Glutamatergic neuron (in vitro differentiated cells): ENCODE measurements at places on chromosomes 2 and 18. TPM values are rescaled to one million over a fixed set of nuclear protein-coding genes. Genes with fewer than 3 reads are reported as not detected.

GRCh38 chr2:233130024-233130423 lies 69.9 kb downstream of the INPP5D start:
- H3K4me1 ChIP-seq, result no peaks in the 10 kb centered on the region
- peaks cover 5% of the 10 kb centered on the region for H3K27me3 ChIP-seq
- H3K36me3 ChIP-seq, result peaks cover 6% of the 10 kb centered on the region
- DNase-seq, result no peak
- no peak overlapping the region for H3K4me3 ChIP-seq

The INPP5D gene
- total RNA-seq, result 2.2 TPM

The ALPI gene
- total RNA-seq, result not detected

DNA sequence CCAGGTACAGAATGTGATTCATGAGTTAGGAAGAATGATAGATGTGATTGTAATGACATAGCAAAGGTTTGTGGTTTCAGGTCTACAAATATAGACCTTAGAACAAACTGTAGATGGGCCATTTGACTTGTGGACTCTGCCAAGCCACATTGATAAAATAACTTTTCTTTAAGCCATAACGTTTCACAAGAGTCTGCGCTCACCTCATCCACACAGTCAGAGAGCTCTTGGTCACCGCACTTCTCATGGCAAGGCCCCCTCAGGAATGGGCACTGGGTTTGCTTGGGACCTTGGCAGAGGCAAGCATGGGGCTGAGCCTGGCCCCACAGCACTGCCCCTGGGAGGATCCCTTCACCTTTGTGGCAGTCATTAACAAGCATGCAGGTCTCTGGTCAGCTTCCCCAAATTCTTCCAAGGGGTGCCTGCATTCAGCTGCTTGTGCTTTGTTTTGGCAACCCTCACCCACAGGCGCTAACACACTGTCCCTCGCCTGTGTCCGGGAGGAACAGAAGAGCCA lies 14.0 kb downstream of the ARMC9 start:
- DNase-seq, result no peak
- H3K36me3 ChIP-seq, result no peaks in the 10 kb centered on the region
- no peaks in the 10 kb centered on the region for H3K27me3 ChIP-seq
- no peak overlapping the region for H3K4me3 ChIP-seq
- H3K4me1 ChIP-seq, result no peaks in the 10 kb centered on the region

- no peak for DNase-seq
- no peak overlapping the region for H3K4me3 ChIP-seq
- H3K4me1 ChIP-seq, result no peaks in the 10 kb centered on the region
- H3K27ac ChIP-seq, result no peak overlapping the region
- H3K36me3 ChIP-seq, result no peaks in the 10 kb centered on the region
- H3K27me3 ChIP-seq, result no peaks in the 10 kb centered on the region
These were observed 41.6 kb upstream of the SPAG16 start for GRCh38 chr2:213242653-213243052.

The UGT1A3 gene
- not detected for total RNA-seq

The PJVK gene
- 2.0 TPM for total RNA-seq

GRCh38 chr2:184416146-184416913 lies 182.0 kb upstream of the ZNF804A start:
- H3K4me1 ChIP-seq, result no peaks in the 10 kb centered on the region
- H3K27ac ChIP-seq, result no peak overlapping the region
- no peak overlapping the region for H3K4me3 ChIP-seq
- no peaks in the 10 kb centered on the region for H3K36me3 ChIP-seq

The RAX gene
- not detected for total RNA-seq

DNA sequence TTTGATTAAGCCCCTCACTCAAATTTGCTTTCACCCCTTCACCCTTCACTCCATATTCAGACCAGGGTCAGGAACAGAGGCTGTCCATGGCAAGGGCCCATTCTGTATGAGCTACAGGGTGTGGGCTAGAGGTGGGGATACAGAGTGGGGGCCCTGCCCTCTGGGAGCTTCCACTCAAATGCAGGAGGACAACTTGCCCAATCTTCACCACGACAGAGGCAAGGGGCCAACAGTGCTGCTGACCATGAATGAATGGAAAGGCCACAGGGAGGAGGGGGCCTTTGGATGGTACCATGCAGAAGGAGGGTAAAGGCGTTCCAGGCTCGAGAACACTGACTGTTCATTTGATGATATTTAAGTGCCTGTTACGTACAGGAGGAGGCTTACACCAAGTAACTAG lies 22.8 kb downstream of the ADRA2B start:
- DNase-seq, result no peak
- H3K4me1 ChIP-seq, result peaks cover 12% of the 10 kb centered on the region
- H3K27me3 ChIP-seq, result peaks cover 8% of the 10 kb centered on the region
- no peak overlapping the region for H3K27ac ChIP-seq
- peaks cover 11% of the 10 kb centered on the region for H3K36me3 ChIP-seq

GRCh38 chr2:70826696-70827350 lies 6.4 kb upstream of the CLEC4F start:
- no peak overlapping the region for H3K4me3 ChIP-seq
- DNase-seq, result no peak
- peaks cover 4% of the 10 kb centered on the region for H3K4me1 ChIP-seq
- peaks cover 11% of the 10 kb centered on the region for H3K27me3 ChIP-seq
- H3K36me3 ChIP-seq, result peaks cover 12% of the 10 kb centered on the region
- H3K27ac ChIP-seq, result peak overlapping the region; percentile 2

The TMEM198 gene
- total RNA-seq, result 40.9 TPM

The CNDP1 gene
- total RNA-seq, result 0.27 TPM

The APLF gene
- total RNA-seq, result 4.4 TPM

- peaks cover 5% of the 10 kb centered on the region for H3K4me1 ChIP-seq
- H3K27ac ChIP-seq, result no peak overlapping the region
- peaks cover 6% of the 10 kb centered on the region for H3K27me3 ChIP-seq
- H3K36me3 ChIP-seq, result no peaks in the 10 kb centered on the region
These were observed 36.2 kb upstream of the IGFBP2 start for GRCh38 chr2:216596980-216597509.

The HRH4 gene
- not detected for total RNA-seq

DNA sequence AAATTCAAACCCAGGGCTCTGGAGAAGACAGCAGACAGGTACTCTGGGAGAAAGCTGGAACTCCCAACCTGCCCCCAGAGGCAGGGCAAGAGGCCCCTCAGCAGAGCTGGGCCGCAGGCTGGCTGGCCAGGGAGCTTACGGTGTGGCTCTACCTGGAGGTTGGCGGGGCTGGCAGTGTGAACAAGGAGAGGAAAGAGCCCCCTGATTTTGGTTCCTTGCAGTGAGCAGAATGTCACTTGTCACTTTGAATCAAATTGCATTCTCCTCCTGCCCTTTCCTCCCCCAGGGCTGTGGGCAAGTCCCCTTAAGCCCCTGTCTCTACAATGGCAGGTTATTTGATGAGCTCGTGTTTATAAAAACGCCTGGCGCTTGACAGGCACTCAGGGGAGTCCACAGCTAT lies 32.6 kb downstream of the MYO7B start:
- peaks cover 4% of the 10 kb centered on the region for H3K4me1 ChIP-seq
- DNase-seq, result no peak
- H3K27ac ChIP-seq, result no peak overlapping the region
- H3K36me3 ChIP-seq, result no peaks in the 10 kb centered on the region
- H3K27me3 ChIP-seq, result peaks cover 6% of the 10 kb centered on the region
- H3K4me3 ChIP-seq, result no peak overlapping the region

DNA sequence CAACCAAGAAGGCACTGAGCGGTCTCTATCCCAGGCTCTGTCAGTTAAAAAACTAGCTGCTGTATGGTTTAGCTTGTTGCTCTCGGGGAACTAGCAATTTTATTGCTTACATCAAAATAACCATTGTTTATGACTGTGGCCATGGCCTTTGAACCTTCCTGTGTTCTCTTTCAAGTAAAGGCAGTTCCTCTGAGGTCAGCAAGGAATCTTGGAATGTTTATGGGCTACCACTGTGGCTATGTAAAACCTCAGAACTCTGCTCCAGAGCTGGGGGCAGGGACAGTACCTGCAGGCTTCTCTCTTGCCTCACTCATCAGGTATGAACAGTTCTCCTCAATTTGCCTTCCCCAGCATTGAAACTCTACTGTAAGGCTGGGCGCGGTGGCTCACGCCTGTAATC lies 416.0 kb upstream of the NETO1 start:
- H3K27ac ChIP-seq, result no peak overlapping the region
- no peaks in the 10 kb centered on the region for H3K4me1 ChIP-seq
- H3K36me3 ChIP-seq, result no peaks in the 10 kb centered on the region
- no peak overlapping the region for H3K4me3 ChIP-seq

- no peak overlapping the region for H3K4me3 ChIP-seq
- H3K4me1 ChIP-seq, result peaks cover 16% of the 10 kb centered on the region
- DNase-seq, result no peak
- H3K27ac ChIP-seq, result no peak overlapping the region
- H3K27me3 ChIP-seq, result peaks cover 5% of the 10 kb centered on the region
These were observed 149.4 kb upstream of the SLC1A4 start for GRCh38 chr2:64839844-64840243.

DNA sequence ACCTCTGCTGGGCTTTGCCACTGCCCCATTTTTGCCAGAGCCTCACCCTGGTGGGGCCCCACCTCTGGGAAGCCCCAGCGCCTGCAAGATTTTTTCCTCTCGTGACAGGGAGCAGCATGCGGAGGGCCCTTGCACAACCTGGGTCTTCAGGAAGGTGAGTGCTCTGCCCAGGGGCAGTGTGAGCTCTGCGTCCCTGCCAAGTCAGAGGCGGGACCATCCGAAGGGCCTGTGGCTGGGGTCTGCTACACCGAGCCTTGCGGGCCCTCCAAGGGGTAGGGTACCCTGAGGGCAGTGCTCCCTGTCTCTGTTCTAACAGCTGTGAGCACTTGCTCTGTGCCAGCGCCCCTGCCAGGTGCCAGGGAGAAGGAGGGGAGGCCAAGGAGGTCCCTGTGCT lies 5.8 kb upstream of the ODC1 start:
- peaks cover 2% of the 10 kb centered on the region for H3K27me3 ChIP-seq
- no peak overlapping the region for H3K4me3 ChIP-seq
- H3K4me1 ChIP-seq, result peaks cover 9% of the 10 kb centered on the region
- H3K27ac ChIP-seq, result no peak overlapping the region
- no peak for DNase-seq

GRCh38 chr2:204279819-204280218 lies 265.5 kb upstream of the PARD3B start:
- H3K36me3 ChIP-seq, result no peaks in the 10 kb centered on the region
- H3K27ac ChIP-seq, result no peak overlapping the region
- H3K27me3 ChIP-seq, result no peaks in the 10 kb centered on the region
- DNase-seq, result no peak
- H3K4me1 ChIP-seq, result peaks cover 6% of the 10 kb centered on the region
- no peak overlapping the region for H3K4me3 ChIP-seq

The CRACDL gene
- 2.1 TPM for total RNA-seq

The CGREF1 gene
- 1.3 TPM for total RNA-seq

The HOXD13 gene
- total RNA-seq, result 0.17 TPM

The CD28 gene
- not detected for total RNA-seq

GRCh38 chr2:165903406-165903805 lies 50.2 kb downstream of the TTC21B start:
- no peaks in the 10 kb centered on the region for H3K27me3 ChIP-seq
- no peaks in the 10 kb centered on the region for H3K36me3 ChIP-seq

DNA sequence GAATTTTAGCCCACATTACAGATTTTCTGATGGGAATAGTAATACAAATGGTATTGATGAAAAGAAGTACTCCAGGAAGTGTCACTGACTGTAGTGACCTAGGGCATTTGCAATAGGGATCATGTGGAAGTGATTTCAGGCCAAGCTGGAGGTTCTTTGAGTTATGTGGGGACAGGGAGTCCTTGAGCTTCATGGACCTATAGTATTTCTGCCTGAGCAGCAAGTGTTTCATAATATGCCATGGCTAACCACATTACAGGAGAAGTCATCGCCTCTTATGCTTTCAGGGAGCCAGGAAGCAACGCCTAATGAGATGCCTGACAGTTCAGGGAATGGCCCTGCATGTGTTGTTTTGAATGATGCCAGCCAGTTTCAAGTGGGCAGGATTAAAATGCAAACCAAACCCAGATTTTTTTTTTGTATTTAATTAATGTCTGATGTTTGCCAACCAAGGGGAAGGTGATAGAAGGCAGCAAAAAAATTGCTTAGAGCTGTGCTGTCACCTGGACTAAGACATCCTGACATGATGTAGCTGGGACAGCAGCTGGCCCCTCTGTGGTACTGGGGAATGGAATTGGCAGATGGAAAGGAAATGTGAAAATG lies 109.5 kb downstream of the RAPGEF4 start:
- H3K36me3 ChIP-seq, result no peaks in the 10 kb centered on the region
- no peak overlapping the region for H3K27ac ChIP-seq
- peaks cover 7% of the 10 kb centered on the region for H3K4me1 ChIP-seq
- DNase-seq, result no peak
- H3K4me3 ChIP-seq, result no peak overlapping the region

DNA sequence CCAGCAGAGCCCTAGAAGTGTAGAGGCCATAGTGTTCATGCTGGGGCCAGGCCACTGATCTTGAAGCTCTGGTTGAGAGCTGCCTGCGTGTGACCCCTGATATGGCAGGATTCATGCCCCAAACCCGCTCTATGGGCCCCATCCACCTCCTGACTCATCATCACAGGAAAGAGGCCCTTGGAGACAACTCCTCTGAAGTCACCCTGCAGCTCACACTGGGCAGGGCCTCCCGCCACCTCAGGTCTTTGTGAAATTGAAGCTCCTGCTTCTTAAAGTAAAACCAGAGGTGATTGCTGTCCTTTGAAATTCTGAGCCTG lies 12.0 kb upstream of the TUBB6 start:
- H3K4me3 ChIP-seq, result no peak overlapping the region
- H3K27ac ChIP-seq, result no peak overlapping the region
- H3K27me3 ChIP-seq, result peaks cover 3% of the 10 kb centered on the region
- peaks cover 4% of the 10 kb centered on the region for H3K4me1 ChIP-seq
- DNase-seq, result no peak
- no peaks in the 10 kb centered on the region for H3K36me3 ChIP-seq

- peaks cover 2% of the 10 kb centered on the region for H3K27me3 ChIP-seq
- no peaks in the 10 kb centered on the region for H3K36me3 ChIP-seq
- no peak overlapping the region for H3K27ac ChIP-seq
- H3K4me1 ChIP-seq, result no peaks in the 10 kb centered on the region
- H3K4me3 ChIP-seq, result no peak overlapping the region
These were observed 33.9 kb downstream of the NBAS start for GRCh38 chr2:15527074-15527739.

The PCGF1 gene
- 32.3 TPM for total RNA-seq

The KHK gene
- total RNA-seq, result 5.3 TPM

The SOS1 gene
- total RNA-seq, result 39.0 TPM

The RIT2 gene
- total RNA-seq, result not detected

The SERPINB7 gene
- not detected for total RNA-seq

The GALR1 gene
- total RNA-seq, result 0.49 TPM

The CD8A gene
- total RNA-seq, result 0.59 TPM
